Activated CD4-positive, alpha-beta T cell treated with anti-CD3 and anti-CD28 coated beads, Interleukin-2, amount 10 ng/mL, durations not matched to agents 7 days and 5 days (primary cell): ENCODE measurements at places on chromosomes 7 and 10.

DNA sequence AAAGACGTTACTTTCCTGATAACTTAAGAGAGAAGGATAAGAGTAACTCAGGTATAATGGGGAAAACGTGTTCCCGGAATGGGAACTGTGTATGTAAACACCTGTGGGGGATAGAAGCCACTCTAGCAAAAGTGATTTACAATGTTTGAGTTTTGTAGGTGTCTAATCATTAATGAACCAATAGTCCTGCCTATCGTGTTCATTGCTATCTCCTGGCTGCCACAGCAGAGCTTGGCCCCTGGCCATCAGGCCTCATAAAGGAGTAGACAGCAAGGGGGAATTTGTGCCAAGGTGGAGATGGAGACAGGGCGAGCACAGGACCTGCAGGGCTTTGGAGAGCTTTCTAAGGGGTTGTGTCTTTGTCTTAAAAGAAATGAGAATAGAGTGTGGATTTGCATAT lies 102.1 kb downstream of the GAD2 start:
- no peaks in the 10 kb centered on the region for H3K36me3 ChIP-seq
- H3K4me1 ChIP-seq: no peaks in the 10 kb centered on the region
- no peak overlapping the region for H3K4me3 ChIP-seq
- H3K27ac ChIP-seq: no peak overlapping the region
- DNase-seq: no peak

GRCh38 chr10:102704915-102705314 lies 9.3 kb downstream of the ARL3 start:
- H3K36me3 ChIP-seq: peaks cover 6% of the 10 kb centered on the region
- no peak overlapping the region for H3K4me3 ChIP-seq
- H3K4me1 ChIP-seq: peaks cover 12% of the 10 kb centered on the region
- no peak overlapping the region for H3K27ac ChIP-seq

DNA sequence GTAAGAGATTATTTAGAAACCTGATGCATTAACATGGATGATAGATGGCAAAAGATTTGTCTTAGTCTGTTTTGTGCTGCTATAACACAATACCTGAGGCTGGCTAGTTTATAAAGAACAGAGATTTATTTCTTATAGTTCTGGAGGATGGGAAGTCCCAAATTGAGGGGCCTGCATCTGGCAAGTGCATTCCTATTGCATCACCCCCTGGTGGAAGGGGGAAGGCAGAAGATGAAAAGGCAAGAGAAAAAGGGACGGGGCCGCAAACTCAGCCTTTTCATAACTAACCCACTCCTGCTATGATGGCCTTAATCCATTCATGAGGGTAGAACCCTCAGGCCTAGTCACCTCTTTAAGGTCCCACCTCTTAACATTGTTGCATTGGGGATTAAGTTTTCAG lies 153.4 kb upstream of the LRGUK start:
- DNase-seq: no peak
- H3K4me3 ChIP-seq: no peak overlapping the region
- H3K27ac ChIP-seq: no peak overlapping the region
- H3K4me1 ChIP-seq: peaks cover 2% of the 10 kb centered on the region

GRCh38 chr7:102913826-102914225 lies 1.0 kb downstream of the LRRC17 start:
- no peak overlapping the region for H3K27ac ChIP-seq
- DNase-seq: no peak
- peaks cover 2% of the 10 kb centered on the region for H3K4me1 ChIP-seq
- no peaks in the 10 kb centered on the region for H3K36me3 ChIP-seq
- H3K4me3 ChIP-seq: no peak overlapping the region
- no peaks in the 10 kb centered on the region for H3K27me3 ChIP-seq

GRCh38 chr7:149854611-149855360 lies 16.6 kb downstream of the ZNF862 start:
- no peak overlapping the region for H3K27ac ChIP-seq
- DNase-seq: peak; percentile 20
- no peak overlapping the region for H3K4me3 ChIP-seq
- no peaks in the 10 kb centered on the region for H3K27me3 ChIP-seq
- H3K36me3 ChIP-seq: peaks cover 33% of the 10 kb centered on the region
- H3K4me1 ChIP-seq: peaks cover 46% of the 10 kb centered on the region
